IPS DF 19.7 (cell line): ENCODE measurements at places on chromosomes 5 and 9.

GRCh38 chr5:150496534-150496933, 11.4 kb upstream of the NDST1 start:
- no peak for DNase-seq

DNA sequence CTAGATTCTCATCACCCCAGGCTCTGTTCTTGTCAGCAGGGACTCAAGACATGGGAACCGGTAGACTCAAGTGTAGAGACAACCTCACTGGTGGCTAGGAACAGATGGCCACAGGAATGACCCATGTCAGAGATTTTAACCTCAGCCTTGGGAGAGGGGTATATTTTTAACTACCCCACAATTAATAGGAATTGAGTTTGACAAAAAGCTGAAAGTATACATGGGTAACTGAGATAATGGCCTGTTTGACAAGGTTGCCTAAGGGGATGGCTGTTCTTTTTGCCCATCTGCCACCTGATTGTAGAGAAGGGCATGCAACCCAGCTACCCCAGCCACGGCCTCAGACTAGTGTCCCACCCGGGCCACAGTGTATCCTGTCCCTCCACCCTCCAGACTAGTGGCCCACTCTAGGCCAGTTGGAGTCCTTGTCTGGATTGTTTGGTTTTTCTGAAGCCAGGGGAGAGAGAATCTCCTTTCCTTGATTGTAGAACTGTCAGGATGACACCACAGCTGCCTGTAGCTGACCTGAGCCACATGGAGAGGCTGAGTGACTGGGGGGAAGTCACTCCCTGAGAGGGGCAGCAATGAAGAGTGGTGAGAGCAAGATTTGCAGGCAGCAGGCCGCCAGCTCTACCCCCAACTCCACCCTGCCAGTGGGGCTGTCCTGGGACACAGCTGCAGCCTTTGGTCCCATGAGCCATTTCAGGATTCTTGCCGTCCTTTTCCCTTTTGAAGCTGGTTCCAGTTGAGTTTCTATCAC, 14.6 kb upstream of the ANGPTL2 start:
- no peak for DNase-seq

- no peak for DNase-seq
Measured at GRCh38 chr9:128836509-128837145, 7.0 kb upstream of the SPOUT1 start.

DNA sequence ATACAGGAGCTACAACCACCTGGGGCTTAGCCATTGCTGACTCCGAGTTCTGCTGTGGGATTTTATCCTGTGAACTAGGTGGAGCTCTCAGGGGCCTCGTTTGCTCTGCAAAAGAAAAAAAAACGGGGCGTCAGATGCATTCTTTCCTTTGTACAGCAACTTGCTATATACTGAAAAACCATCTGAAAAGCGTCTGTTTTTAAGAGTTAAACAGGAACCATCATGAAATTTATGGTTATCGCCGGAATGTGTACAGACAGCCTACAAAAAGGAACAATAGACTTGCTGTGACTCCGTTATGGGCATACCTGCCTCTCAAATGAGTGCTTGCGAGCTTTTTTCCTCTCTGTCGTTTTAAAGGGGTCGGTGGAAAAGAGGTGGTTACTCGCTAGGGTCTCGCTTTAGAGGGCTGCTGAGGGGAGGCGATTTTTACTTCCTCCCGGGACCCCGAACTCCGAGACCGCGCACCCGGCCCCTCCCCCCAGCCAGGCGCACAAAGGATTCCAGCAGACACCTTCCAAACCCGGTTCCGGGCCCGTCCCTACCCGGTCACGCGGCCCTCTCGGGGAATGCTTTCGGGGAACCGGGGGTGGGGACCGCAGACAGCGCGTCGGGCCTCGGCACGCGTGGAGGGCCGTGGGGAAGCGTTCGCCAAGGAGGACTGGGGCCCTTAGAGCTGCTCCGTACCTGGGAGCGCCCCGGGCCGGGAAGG, 826 bp downstream of the PAIP1 start:
- DNase-seq = no peak

GRCh38 chr5:78908173-78909061, 76.7 kb downstream of the ARSB start:
- no peak for DNase-seq

GRCh38 chr5:135155616-135156214, 121.7 kb upstream of the PITX1 start:
- DNase-seq = no peak

GRCh38 chr5:169300468-169301385, at the start of gene SLIT3:
TSS of gene SLIT3 (minus strand) at chr5:169301139. CDS start at chr5:169300709, 430 bp downstream.
- no peak for DNase-seq
